Head of caudate nucleus (tissue), 42 donors: ENCODE measurements at places on chromosomes 5 and 9.

DNA sequence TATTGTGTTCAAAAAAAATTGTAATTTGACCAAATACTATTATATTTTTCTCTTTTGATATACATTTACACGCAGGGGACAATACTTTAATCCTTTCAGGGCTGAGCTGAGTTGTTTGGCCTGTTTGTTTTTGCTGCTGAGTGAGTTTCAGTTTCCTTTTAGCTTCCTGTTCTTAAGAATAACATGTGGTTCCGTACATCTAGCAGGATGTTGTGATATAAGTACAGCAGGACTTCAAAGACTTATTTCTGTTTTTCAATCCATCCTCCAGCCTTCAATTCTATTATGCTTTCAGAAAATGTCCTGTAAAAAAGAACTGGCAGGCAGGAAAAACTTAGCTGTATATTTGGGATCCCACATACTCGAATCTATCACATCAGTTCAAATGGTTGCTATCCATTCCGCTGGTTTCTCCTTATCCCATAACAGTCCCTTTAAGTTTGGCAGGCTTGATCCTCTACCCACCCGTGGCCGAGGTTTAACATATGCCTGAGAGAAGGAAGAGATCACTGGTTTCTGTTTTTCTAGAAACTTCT lies 1037.3 kb upstream of the ACO1 start:
- no peak for DNase-seq

- no peak for DNase-seq
These were observed 301.6 kb downstream of the NR3C1 start for GRCh38 chr5:143101725-143102386.

DNA sequence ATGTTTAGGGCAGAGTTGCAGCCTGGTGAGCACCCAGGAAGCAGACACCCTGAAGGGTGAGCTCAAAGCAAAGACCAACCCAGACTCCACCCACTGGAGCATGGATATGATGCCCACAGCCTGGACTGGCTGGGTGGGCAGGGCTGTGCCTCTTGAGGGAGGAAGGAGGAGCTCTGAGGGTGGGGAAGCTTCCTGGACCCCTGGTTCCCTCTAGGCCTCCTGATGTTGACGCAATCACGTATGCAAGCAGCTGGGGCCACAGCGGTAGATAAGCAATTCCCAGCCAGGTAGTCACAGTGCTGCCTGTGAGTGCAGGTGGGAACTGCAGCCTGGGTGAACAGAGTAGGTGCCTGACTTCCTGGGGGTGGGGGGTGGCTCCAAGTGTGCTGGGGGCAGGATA lies 271.5 kb downstream of the CDK5RAP2 start:
- DNase-seq, result no peak

DNA sequence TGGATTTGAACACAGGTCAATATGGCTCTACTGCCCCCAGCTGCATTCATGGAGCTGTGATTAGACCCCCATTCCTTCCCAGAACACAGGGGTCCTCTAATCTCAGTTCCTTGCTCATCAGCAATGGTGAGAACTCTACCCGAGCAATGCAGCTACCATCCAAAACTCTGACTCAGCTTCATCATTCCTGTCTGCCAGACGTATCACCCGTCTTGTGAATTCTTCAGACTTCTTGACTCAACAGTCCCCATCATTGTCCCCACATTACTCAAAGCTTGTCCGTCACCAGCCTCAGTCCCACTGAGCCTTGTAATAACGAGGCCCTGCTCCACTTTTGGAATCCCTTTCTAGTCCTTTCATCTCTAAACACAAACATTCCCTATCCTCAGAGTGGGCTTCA lies 36.3 kb upstream of the STX17 start:
- no peak for DNase-seq

DNA sequence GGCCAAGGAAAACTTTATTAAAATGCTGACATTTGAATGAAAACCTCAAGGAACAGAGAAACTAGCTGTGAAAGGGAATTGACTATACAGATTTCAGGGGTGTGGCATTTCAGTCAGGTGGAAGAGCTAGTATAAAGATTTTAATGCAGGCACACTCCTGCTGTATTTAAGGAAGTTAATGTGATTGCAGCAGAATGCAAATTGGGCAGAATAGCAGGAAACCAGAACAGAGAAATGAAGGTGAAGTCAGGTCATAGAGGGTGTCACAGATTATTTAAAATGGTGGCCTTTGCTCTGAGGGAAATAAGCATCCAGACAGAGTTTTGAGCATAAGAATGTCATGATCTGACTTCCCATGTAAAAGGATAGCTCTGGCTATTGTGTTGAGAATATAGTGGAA lies 898.1 kb upstream of the WWC1 start:
- DNase-seq, result no peak

DNA sequence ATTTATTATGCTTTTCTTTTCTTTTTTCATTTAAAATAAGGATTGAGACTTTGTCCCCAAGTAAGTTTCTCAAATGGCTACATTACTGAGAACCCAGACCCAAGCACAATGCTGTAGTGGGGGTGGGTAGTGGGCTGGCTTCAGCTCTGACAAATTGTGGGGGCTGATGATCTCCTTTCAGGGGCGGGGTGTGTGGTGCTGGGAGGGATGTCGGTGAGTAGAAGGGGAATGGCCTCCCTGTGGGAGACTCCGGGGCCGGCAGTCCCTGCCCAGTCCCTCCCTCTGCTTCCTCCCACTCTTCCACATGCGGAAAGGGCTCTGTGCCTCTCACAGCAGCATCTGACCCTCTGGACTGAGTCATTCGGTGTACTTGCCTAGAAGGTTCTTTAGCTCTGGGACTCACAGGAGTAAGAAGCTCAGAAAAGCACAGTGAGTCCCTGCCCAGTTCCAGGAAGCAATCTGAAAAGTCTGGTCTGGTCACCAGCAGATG lies 14.3 kb downstream of the CD180 start:
- no peak for DNase-seq
